ENCODE measurements at places on chromosomes 3 and 15.

- peak; percentile 87 for DNase-seq
These were observed 19.5 kb downstream of the LRIG1 start for GRCh38 chr3:66481071-66482017.

GRCh38 chr15:88491158-88491557 lies 23.6 kb downstream of the MRPS11 start:
- no peak for DNase-seq

GRCh38 chr3:8596321-8597218 lies 48.0 kb downstream of the SSUH2 start:
- no peak for DNase-seq

DNA sequence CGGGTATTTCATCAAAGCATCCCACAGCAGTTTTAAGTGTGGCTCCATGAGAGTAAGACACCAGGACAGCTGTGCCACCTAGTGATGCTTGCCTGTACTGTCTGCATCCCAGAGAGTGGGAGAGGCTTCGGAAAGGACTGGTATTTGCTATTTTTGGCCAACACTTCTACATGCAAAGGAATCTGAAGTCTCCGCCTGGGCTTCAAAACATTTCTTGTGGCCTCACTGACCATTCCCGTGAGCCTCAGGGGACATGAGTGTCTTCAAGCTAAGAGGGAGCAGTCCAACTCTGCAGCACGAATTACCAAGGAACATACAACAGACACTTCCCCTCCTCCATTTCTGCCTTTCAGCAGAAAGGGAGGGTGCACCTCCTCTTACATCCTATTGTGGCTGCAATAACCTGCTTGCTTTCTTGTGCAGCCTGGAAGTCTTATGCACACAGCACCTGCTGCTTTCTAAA lies 177.5 kb downstream of the RORA start:
- DNase-seq: peak; percentile 68

DNA sequence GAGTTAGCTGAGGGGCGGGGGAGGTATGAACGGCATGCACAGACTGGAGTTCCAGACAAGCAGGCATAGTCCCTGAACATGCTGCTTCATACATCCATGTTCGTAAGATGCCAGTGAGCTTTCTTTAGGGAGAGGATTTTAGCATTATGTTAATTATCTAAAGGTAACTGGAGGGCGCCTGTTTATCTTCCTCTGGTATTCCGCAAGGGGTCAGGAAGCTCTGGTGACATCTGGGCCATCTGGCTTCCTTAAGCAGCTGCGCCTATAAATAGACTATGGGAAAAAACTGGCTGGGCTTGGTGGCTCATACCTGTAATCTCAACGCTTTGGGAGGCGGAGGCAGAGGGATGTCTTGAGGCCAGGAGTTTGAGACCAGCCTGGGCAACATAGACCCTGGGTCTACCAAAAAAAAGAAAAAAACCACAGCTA lies 1.5 kb upstream of the FBXO22 start:
- DNase-seq: no peak

GRCh38 chr3:167394003-167394402 lies 13.9 kb upstream of the ZBBX start:
- no peak for DNase-seq

DNA sequence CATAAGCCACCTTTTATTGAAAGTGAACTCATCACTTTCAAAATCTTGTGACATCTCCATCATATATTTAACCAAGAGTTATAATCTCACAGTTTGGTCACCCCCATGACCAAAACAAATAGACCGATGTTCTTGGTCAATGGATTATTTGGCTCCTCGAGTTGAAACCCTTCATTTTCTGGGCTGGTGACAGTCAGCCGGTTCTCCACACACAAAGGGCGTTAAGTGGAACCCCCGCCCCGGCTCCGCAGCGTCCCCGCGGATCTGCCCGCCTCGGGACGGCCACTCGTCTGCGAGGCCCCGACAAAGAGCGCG lies 772 bp downstream of the TSPAN3 start:
- no peak for DNase-seq

GRCh38 chr3:126517291-126517951 lies at the start of gene UROC1:
TSS of gene UROC1 (minus strand) at chr3:126517773. CDS start at chr3:126517719, 54 bp downstream.
- no peak for DNase-seq

- no peak for DNase-seq
These were observed 21.3 kb upstream of the NR2F2 start for GRCh38 chr15:96309143-96309660.

DNA sequence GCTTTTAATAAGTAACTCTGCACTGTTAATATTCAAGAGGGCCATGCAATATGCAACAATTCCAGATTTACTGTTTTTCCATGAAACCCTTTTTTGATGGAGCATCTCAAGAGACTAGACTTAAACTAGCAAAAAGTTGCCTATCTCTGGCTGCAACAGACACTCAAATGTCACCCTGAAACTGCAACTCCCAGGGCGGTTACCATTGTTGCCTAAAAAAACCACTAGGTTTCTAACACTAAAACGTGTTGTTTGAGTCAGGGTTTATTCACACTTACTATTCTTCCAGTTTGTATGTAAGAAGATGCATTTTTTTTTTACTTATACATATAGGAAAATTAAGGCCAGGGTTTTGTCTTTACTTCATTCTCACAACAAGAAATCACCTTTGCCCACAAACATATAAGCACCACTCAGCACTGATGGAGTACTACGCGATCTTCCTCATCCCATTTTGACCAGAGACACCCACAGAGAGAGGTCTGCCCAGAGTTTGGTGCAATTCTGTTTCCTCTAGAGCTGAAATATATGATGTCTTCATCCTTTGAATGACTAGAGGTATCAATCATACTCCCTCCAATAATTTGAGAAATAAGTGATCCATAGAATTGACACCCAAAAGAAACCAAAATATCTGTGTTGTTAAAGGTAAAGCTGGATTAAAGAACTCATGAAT lies 124.0 kb upstream of the SNTN start:
- no peak for DNase-seq

- peak; percentile 28 for DNase-seq
These were observed 51.4 kb upstream of the IGF1R start for GRCh38 chr15:98596885-98597392.

GRCh38 chr3:44208568-44208967 lies 33.1 kb upstream of the TOPAZ1 start:
- no peak for DNase-seq

GRCh38 chr15:71011503-71012155 lies 103.6 kb upstream of the THSD4 start:
- DNase-seq: peak; percentile 69

- DNase-seq: no peak
These were observed 7.6 kb upstream of the MYO5C start for GRCh38 chr15:52303093-52303772.

GRCh38 chr3:60594025-60594424 lies 657.2 kb downstream of the FHIT start:
- DNase-seq: peak; percentile 53

GRCh38 chr3:107850681-107851080 lies 240.2 kb downstream of the CD47 start:
- no peak for DNase-seq

DNA sequence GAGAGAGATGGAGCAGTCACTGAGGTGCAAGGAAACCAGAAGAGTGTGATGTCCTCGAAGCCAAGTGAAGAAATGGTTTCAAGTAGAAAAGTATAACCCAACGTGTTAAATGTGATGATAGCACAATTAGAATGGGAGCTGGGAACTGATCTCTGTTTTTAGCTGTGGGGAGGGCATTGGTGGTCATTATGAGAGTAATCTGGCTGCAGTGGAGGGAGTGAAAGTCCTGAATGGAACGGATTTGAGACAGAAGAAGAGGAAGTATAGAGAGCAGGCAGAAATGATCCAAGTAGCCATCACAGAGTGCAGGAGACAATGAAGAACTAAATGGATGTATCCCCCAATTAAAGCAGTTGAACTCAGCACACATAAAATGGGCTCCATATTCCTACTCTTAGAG lies 235.3 kb downstream of the IGSF11 start:
- DNase-seq: no peak

GRCh38 chr3:2354702-2355101 lies 256.0 kb downstream of the CNTN4 start:
- DNase-seq: peak; percentile 1

DNA sequence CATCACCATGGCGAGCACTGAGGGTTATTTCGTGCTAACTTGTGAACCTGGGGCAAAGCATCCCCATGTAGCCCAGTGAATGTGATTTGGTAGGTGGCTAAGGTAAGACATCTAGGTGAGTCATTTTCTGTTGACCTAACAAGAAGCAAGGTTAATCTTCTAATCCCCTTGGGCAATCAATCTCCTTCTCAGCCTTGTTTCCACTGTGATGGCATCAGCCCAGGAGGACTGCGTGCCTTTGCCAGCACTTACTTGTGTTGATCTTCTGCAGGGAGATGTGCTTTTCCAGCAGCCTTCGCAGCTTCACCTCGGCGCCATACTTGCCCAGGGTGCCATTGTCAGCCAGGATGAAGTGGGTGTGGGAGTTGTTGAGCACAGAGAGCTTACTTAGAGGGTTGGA lies 35.7 kb downstream of the TRPM1 start:
- DNase-seq: no peak

GRCh38 chr3:133853063-133853924 lies 42.4 kb downstream of the RAB6B start:
- no peak for DNase-seq

- DNase-seq: no peak
These were observed 8.1 kb downstream of the MYNN start for GRCh38 chr3:169781209-169781855.

DNA sequence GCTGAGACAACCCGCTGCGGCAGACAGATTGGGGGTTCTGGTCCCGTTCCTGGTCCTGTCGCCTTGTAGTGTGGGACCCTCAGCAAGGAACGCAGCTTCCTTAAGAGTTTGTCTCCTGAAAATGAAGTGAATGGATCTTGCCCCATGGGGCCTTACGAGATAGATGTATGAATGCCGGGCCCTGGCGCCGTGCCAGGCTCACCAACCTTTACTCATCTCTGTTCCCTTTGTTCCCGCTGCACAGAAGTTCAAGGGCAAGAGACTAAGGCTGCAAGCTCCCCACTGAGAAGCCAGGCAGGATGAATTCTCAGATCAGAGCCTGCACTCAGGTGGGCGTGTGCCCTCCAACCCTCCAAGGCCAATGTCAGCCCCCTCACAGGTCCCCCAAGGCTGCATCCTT lies 162.7 kb upstream of the IQSEC1 start:
- DNase-seq: no peak

DNA sequence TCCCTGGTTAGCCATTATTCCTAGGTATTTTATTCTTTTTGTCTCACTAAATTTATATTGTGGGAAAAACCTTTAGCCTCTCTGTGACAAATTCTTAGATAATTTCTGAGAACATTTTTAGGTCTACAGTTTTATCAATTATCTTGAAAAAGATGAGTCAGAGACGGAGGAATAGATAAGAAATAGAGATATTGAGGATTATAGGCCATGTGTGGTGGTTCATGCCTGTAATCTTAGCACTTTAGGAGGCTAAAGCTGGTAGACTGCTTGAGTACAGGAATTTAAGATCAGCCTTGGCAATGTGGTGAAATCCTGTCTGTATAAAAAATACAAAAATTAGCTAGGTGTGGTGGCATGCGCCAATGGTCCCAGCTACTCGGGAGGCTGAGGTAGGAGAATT lies 960.2 kb downstream of the SQOR start:
- DNase-seq: no peak

- DNase-seq: no peak
These were observed 126.3 kb upstream of the MEF2A start for GRCh38 chr15:99439524-99439835.

Measured in fibroblast of lung (primary cell).